ENCODE measurements at places on chromosomes 12 and 14.

DNA sequence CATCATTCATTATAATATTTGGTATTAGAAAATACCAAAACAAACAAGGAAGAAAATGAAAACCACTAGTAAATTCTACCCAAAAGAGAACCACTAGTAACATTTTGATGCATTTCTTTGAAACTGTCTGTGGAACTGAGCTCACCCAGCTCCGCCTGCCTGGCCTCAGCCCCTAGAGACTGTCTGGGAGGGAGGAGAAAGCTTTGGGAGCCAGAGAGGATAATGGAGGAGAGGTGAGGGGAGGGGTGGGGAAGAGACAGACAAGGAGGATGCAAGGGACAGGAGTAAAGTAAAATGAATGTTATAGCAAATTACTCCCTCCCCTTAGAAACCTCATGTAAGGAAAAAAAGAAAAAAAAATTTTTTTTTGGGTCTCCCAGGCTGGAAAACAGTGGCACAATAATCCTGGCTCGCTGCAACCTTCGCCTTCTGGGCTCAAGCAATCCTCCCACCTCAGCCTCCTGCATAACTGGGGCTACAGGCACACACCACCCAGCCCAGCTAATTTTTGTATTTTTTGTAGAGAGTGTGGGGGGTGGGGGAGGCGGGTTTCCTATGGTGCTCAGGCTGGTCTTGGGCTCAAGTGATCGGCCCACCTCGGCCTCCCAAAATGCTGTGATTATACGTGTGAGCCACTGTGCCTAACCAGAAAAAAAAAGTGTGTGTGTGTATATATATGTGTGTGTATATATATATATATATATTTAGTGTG is 3.2 kb upstream of the MMP19 start:
- no peak for DNase-seq

- DNase-seq = no peak
These were observed 83.3 kb downstream of the PUS7L start for GRCh38 chr12:43675048-43675904.

GRCh38 chr14:65860956-65861611 is 448.6 kb downstream of the FUT8 start:
- DNase-seq = no peak

GRCh38 chr12:3119756-3120601 is 42.8 kb downstream of the TSPAN9 start:
- DNase-seq = no peak

- DNase-seq = no peak
These were observed 26.1 kb upstream of the MYF6 start for GRCh38 chr12:80681287-80681686.

DNA sequence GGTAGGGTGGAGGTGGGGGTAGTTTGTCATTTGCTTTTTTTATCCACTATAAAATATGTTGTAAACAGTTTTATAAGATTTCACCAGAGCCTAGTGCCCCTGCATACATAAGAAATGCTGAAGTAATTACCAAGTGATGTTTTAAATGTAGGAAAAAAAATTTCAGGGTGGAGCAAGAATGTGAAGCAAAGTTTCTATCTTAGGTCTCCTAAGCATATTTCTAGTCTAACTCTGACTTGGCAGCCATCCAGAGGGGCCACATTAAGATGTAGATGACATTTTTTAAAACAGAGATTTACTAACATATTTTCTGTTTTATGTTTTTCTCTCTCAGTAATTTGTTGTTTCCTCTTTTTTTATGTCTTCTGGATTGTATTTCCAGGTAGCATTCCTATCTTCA is 15.8 kb upstream of the KRAS start:
- DNase-seq = no peak

DNA sequence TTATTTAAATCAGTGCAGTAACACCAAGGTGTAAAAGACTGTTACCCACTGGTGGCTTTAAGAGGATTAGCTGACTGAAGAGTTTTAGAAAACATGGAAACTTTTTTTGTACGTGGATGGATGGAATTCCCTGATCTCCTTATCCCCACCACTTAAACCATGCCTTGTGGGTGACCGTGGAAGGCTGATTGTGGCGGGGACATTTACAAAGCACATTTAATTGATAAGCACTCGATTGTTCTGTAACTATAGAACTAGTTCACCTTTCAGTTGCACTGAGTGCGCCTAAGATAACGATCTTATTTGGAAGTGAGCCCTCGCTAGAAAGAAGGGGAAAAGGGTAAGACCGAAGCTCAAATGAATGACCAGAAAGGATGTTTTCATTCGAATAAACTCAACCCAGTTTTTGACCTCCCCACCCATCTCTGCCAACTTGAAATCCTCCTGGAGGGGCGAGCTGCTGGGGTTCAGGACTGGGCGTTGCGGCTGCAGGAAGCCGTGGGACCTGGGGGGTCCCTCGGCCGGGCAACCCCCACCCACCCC is 688 bp upstream of the RASSF3 start:
- no peak for DNase-seq

GRCh38 chr12:9256758-9257405 is 48.7 kb upstream of the PZP start:
- no peak for DNase-seq

GRCh38 chr12:2559931-2560330 is 234.8 kb upstream of the FKBP4 start:
- no peak for DNase-seq

- DNase-seq = no peak
These were observed 131.2 kb downstream of the KCNH5 start for GRCh38 chr14:62914025-62914424.

GRCh38 chr14:103546652-103547454 is 15.6 kb downstream of the BAG5 start:
- peak; percentile 59 for DNase-seq

DNA sequence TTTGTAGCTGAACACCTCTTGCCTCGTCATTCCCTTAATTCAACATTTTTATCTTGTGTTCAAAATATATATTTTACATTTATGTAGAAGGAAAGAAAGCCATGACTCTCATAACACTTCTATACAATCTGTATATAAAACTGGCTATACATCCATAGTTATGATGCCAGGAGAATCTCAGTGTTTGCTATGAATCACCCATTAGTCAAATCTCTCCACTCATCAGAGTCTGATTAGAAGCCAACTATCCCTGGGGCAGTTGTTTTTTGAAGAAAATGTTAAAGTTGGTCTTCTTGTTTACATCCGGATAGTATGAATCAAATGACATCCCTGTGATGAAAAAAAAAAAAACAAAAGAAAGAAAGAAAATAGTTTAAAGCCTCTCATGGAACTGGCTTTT is 503.9 kb downstream of the NELL2 start:
- no peak for DNase-seq

GRCh38 chr14:100192250-100192671 is 32.8 kb upstream of the DEGS2 start:
- DNase-seq = no peak

DNA sequence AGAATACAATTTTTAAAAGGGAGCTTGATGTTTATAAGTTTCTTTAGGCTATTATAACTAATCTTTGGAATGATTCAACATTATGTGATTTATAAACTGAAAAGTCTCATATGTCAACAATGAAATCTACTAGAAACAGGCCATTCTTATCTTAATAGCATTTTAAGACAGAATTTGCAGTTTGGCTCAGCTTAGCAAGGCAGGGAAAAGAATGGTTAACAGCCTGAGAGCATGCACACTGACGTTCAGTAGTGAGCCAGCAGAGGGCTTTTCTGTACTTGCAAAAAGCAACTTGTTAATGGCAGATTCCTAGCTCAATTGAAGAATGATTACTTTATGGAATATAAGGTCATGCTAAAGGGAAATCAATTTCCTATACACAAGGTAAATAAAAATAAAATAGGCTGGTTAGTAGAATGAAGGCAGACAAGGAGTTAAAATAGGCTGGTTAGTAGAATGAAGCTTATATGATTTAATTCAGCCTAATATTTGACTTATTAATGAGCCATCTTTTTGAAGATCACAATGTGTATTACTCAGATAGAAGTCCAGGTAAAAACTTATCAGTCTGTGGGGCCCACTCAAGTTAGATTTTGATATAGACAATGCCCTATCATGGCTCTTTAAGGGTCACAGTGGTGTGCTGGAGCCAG is 95.9 kb downstream of the OTOGL start:
- no peak for DNase-seq

DNA sequence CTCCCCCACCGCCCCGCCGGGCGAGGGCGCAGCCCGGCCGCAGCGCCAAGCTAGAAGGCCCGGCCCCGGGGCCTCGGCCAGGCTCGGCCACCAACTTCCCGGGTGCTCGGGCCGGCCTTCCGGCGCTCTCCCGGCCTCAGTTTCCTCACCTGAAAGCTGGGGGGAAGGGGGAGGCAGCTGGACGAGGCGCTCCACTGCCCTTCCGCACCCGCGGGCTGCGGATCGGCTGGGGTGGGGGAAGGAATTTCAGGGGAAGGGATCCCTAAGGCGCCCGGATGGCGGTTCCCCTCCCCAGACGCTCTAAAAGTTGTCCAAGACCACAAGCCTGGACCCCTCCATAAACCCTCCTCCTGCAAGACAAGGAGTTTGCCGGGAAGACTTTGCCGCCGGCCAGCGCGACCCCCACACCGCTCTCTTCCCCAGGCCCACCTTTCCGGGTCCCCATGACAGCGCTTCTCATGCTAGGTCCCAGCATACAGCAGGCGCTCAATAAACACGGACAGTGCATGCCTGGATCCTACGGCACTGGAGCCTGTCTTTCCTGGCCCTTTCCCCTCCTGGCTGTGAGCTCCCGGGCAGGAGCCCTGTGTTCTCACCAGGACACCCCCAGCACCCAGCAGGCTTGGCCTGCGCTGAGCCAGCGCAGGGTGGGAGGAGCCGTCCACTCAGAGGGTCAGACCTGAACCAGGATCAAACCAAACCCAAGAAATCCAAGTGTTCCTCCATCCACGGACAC is 18.1 kb downstream of the BEGAIN start:
- no peak for DNase-seq

- DNase-seq = no peak
These were observed 2.6 kb upstream of the PRKD1 start for GRCh38 chr14:29930283-29930682.

DNA sequence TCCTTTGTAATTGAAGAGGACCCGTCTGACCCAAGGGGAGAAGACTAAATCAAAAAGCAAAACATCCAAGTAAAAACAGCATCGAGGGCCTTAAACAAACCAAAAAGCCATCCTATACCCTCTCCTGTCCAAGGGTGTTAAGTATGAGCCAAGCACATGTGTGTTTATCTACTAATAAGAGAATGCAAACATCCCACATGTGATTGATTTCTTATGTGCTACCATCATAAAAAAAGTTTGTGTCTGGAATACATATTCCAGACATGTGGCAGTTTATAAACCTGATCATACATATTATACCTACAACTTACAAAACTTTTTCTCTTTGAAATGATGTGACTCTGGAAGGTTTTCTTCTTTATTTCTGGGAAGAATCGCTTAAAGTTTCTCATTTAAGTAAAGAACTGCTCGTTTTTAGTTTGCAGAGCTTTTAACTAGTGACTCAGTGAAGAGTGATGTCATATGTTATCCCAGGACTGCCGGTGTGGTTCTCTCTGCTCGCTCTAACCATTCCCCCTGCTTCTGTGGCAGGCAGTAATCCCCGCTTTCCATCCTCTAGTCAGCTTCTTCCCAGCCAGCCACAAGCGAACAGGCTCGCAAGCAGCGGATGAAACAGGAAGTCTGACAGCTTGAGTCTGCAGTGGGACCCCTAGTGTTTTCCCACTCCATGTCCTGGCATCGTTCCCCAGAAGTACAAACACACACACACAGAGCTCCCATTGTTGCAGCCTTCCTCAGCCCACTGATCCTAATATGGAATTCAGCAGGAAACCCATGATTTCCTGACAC is 431 bp upstream of the RHOJ start:
- DNase-seq = no peak

- no peak for DNase-seq
These were observed 342.6 kb upstream of the NAV3 start for GRCh38 chr12:77488041-77488620.

- no peak for DNase-seq
These were observed 116.5 kb downstream of the RFLNA start for GRCh38 chr12:124411281-124411878.

- DNase-seq = peak; percentile 63
These were observed at the start of gene GPR132 for GRCh38 chr14:105065280-105066228. TSS of gene GPR132 (minus strand) at chr14:105065430. CDS start at chr14:105055420, 10,010 bp downstream.

GRCh38 chr12:128626808-128627320 is 196.9 kb downstream of the SLC15A4 start:
- DNase-seq = no peak

DNA sequence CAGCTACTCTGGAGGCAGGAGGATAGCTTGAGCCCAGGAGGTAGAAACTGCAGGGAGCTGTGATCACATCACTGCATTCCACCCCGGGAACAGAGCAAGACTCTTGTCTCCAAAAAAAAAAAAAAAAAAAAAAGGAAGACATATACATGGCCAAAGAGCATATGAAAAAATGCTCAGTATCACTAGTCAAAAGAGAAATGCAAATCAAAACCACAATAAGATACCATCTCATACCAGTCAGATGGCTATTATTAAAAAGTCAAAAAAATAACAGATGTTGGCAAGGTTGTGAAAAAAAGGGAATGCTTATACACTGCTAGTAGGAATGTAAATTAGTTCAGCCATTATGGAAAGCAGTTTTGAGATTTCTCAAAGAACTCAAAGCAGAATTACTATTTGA is 174.8 kb upstream of the ATF7IP start:
- DNase-seq = no peak

- peak; percentile 42 for DNase-seq
These were observed at the start of gene DERA for GRCh38 chr12:15910864-15911721. TSS of gene DERA (plus strand) at chr12:15911332. CDS start at chr12:15911384, 52 bp downstream.

GRCh38 chr12:96136725-96137378 is 57.3 kb upstream of the ELK3 start:
- DNase-seq = no peak

GRCh38 chr14:105090493-105091053 is 25.3 kb upstream of the GPR132 start:
- DNase-seq = peak; percentile 87

DNA sequence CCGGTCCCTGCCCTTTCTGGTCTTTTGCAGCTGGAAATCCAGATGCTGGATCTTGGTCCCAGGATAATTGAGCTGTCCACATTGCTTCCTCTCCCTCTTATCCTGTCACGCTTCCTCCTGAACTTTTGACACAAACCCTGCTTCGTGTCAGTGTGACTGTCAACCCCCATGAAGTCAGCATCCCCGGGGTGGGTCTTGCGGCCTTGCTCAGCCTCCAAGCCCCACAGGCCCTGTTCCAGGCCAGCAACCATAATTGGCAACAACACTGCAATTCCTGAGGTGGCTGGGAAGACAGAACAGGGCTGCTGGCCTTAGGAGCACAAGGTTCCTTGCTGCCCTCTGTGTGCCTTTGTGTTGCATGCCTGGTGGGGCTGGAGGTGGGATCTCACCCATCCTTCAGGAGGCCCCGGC is 74.9 kb downstream of the NTF3 start:
- no peak for DNase-seq

- no peak for DNase-seq
These were observed 106.5 kb upstream of the PLXNC1 start for GRCh38 chr12:94041850-94042249.

DNA sequence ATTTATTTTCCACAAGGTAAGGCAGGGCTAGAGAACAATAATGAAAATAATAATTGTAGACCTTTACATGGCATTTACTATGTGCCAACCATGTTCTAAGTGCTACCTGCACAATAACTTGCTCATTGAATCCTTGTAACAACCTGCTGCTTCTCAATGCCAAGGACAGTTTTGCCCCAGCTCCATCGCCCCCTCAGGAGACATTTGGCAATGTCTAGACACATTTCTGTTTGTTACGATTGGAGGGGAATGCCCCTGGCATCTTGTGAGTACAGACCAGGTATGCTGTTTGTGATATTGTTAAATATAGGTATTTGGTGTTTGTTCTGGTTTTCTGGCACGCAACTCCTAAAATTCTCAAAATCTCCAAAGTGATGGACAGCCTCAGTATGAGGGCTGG is 8.1 kb upstream of the ATXN2 start:
- no peak for DNase-seq

- DNase-seq = no peak
These were observed 2.9 kb downstream of the SP7 start for GRCh38 chr12:53333289-53333688.

GRCh38 chr12:80178846-80179245 is 79.5 kb downstream of the OTOGL start:
- DNase-seq = no peak
